Thymus (tissue), 14 donors: ENCODE measurements at places on chromosomes 2 and 18. TPM values are rescaled to one million over a fixed set of nuclear protein-coding genes. Genes with fewer than 3 reads are reported as not detected.

GRCh38 chr18:68893354-68893753 is 95.5 kb downstream of the CCDC102B start:
- no peak for DNase-seq

- no peak for DNase-seq
Observed at GRCh38 chr2:234254783-234255521, 204.4 kb downstream of the SPP2 start.

DNA sequence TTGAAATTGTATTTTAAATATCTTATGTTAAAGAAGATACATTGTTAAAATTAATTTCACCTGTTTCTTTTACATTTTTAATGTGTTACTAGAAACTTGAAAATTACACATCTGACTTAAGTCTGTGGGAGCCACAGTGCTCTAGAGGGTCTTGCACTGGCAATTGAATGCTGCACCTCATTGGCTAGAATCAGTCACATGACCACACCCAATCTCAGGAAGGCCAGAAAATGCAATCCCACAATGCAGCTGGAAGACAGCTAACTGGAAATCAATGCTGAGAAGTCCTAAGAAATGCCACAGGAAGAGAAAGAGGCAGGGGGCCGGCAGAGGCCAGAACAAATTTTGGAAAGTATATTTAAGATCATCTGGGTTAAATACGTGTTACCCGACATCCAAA is 189.2 kb upstream of the POU3F3 start:
- no peak for DNase-seq

Gene HOXD1
- total RNA-seq: 0.09 TPM
